Activated naive CD4-positive, alpha-beta T cell (primary cell): ENCODE measurements at places on chromosomes 2 and 18.

DNA sequence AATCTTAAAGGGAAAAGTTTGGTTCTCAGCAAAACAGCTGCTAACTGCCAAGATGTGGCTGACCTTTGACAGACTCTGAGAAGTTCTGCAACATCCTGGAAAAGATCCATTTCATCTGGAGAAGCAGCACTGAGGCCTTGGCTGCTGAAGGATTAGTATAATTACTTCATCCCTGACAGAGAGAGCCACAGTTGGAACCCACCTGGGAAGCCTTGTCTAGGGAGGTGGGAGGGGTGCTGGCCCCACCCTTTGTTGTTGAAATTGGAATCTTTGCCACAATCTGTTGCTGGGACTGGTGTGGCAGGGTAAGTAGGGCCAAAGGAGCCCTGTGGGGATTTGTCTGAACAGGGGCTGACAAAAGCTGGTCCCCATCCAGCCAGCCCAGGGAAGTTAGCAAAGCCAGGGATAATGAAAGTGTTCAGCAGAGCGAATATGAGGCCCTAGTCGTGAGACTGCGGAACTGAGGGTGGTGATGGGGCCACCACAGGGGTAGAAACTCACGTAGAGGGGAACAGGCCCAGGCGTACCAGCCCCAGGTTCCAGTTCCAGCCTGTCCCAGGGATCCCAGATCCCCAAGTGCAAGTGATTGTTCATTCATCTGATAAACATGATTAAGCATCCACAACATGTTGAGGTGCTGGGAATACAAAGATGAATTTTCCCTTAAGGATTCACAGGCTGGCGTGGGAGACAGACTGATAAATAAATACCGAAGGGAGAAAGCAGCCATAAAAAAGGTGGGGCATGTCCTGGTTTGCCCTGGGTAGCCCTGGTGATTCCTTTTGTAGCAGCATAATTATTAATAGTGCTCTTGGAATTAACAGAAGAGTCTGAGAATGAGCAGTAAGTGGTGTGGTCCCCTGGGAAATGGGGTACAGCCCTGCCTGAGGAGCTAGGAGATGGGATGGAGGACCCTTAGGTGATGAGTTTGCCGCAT is 60.0 kb downstream of the MYO1B start:
- DNase-seq: no peak

DNA sequence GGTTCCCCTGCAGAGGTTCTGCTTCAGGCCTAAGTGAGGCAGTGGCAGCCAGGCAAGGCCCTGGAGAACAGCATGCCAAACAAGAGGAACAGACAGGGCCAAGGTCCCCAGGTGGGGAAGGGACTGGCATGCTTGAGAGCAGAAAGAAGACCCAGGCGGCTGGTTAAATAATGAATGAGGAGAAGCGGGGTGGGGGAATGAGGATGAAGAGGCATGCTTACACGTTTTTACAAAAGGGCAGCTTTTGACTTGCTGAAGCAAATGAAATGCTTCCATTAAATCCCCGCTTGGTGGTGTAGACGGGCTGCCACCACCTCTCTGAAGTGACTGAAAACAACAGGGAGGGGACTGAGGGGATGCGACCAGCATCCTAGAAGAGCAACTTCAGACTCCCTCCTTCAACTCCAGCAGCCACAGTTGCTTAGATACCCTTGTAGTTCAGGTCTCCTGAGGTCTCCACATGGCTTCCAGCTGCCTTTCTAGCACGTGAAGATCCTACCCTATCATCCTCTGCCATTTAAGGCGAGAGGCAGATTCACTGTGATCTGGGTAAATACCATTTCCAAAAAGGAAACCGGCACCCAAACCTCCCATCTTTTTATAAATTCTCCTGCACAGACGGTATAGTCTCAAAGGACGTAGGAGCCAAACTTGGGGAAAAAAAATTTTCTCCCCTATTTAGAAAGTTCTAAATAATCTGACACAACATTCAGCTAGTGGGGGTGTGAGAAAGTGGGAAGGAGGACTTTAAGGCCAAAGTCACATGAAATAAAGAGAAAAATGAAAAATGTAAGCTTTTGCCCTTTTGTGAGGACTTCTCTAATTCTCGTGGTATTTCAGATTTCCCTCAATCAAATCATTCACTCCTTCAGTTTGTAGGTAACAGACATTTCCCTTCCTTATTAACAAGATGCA is 65.6 kb downstream of the CACNB4 start:
- no peak for DNase-seq

GRCh38 chr2:212271583-212271982 is 267.0 kb downstream of the ERBB4 start:
- DNase-seq: no peak

DNA sequence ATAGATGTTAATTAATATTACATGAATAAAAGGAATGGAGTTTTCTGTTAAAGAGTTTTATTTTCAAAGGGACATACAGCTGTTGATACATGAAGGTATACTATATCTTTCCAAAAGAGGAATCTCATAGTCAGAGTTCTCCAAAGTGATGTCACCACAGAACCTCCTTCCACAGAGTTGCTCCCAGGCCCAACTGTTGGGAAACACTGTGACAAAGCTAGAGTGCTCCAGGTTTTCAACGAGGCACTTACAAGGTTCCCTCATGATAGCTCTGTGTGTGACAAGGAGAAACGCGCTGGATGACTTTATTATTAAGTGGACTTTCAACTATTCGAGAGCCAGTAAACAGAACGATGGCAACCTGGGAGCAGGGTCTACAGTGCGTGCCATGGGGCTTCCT is 33.5 kb downstream of the PTPN18 start:
- no peak for DNase-seq

DNA sequence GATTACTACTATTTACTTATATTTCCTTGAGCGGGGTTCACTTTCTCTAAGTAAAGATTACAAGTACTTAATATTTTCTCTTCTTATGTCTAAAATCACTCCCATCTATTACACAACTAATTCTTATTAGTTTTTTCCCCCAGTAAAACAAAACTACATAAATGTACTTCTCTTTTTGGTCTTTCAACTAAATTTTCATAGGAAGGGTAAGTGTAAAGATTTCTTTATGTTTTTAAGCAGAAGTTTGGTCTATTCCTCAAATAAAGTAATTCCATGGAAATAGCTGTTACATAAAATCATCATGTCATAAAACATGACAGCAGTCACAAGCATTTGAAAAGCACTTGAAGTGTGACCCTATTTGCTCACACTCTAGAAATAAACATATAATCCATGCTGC is 249.0 kb downstream of the ZEB2 start:
- no peak for DNase-seq

- DNase-seq: no peak
These were observed 534.6 kb downstream of the TNS1 start for GRCh38 chr2:217468042-217468830.

DNA sequence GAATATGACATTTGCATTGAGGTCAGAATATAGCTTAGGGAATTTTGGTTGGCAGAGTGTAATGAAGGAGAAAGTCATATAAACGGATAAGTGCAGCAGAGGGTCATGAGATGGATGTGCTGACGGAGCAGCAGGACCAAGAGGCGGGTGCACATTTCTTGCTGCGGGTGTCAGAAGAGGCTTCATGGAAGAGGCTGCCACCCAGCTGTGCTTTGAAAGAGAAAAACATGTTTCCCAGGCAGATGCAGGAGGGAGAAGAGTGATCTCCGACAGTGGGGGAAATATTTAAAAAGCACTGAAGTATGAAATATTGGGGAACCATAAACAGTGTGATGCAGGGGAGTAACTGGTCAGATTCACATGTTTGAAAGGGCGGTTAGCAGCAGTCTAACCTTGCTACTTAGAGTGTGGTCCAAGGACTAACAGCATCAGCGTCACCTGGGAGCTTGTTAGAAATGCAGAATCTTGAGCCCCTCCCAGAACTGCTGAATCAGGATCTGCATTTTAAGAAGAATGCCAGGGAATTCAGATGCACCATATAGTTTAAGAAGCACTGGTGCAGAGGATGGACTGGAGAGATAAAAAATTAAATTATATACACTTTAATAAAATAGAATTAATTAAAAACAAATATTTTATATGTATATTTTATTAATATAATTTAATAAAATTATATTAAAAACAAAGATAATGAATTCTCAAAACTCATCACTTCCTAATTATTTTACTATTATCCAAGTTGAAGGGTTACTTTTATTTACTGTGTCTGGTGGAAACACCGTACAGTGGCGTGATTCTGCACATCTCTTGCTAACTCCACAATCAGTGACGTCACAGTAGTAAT is 36.1 kb upstream of the SCYGR1 start:
- no peak for DNase-seq

GRCh38 chr2:7239078-7239477 is 321.9 kb downstream of the RNF144A start:
- DNase-seq: no peak

DNA sequence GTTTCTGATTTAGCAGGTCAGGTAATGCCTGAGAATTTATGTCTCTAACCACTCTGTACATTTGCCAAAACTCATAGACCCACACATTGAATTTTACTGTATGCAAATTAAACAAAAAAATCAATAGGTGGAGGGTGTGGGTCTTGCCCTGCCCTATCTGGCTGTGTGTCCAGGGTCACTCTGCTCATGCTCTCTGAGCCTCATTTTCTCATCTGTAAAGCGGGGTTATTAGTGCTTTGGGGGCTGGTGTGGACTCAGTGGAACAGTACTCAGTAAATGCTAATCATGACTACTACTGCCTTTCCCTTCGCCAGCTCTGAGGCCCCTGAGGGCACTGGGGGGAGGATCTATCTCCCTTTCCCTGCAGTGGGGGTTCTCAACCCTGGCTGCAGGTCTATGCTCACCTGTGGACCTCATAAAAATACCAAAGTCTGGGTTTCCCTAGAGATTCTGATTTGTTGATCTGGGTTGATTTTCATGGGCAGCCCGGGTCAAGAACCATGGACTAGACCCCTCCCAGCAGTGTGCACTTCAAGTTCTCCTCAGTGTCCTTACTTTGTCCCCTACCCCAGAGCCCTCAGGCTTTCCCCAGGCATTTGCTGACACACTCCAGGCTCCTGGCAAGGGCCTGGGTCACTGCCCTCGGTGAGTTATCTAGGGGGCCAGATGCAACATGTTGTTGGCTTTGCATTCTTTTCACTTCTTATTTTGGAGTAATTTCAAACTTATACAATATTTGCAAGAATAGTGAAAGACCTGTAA is 27.5 kb downstream of the MTHFD2 start:
- no peak for DNase-seq

- DNase-seq: no peak
These were observed 128.2 kb downstream of the SS18 start for GRCh38 chr18:25962176-25962575.

GRCh38 chr2:216535454-216535995 is 36.9 kb downstream of the RPL37A start:
- DNase-seq: no peak

DNA sequence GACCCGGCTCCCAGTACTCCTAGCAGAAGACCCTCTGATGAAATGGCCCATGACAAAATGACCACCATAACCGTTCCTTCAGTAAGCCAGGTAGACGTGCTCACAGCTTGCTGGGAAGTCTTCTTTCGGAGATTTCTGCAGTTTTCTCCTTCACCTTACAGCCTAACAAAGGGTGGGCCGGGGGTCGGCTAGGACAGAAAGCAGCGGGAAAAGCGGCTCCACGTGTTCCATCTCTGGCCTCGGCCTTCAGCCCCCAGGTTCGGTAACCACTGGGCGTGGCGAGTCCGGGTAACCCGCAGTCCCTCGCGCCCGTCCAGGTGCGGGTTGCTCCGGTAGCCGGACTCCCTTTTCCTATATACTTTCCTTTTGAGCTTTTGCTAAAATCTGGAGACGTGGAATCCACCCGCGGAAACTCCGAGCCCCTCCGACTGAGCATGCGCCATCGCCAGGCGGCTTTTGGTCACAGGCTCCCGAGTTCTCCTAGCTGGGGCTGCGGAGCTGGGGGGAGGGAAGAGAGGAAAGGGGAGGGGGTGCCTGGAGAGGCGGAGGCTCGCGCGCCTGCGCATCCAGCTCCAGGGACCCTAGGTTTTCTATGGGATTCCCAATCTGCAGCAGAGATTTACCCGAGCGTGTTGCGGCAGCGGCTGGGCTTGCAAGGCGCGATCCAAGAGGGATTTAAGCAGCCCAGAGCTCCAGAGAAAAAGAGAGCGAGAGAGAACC is at the start of gene VSNL1:
Gene VSNL1, plus strand, starts transcription at position 604 of the 720 bp plus-strand sequence. CDS start 51,379 bp downstream, outside the sequence.
- DNase-seq: no peak

GRCh38 chr2:113181258-113182051 is 7.7 kb downstream of the PSD4 start:
- DNase-seq: no peak

DNA sequence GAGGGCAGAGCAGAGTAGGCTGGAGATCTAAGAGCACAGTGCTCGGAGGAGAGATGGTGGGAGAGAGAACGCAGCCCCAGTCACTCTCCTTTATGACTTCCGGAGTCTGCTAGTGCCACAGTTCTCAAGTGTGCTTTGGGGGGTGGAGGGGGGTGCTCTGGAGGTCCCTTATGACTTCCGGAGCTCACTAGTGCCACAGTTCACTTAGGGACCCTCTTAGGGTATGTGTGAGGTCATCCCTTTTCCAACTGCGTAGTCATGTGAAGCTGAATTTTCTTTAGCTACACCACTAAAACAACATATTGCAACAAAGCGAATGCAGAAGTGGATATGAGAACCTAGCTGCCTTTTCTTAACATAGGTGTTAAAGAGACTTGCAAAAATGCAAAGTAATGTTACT is 153.7 kb upstream of the KCTD1 start:
- DNase-seq: no peak

DNA sequence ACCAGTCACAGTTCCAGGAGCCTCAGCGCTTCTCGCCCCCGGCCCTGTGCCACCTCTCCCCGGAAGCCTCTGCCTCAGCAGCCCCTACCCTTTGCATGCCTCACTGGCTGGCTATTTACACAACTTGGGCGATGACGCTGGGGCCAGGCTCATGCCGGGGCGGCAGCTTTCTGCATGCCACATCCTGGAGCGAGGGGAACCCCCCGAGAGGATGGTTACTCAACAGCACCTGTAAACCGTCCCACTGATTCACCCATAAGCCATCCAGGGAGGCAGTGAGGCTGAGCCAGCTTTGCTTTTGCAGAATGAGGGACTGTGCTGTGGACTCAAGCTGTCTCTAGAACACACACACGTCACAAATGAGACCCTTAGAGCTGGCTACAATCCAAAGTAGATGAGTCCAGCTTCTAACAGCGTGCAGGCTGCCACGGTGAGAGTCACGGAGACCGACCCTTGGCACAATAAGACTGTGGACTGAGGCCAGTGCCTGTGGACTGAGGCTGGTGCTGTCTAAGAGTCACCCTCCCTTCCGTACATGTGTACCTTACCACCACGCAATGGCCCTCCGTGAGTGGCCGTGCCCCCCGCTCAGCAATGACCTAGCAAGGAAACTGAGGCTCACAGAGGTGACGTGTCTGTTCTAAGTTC is 45.6 kb upstream of the ODC1 start:
- no peak for DNase-seq

GRCh38 chr2:127614731-127615130 is 31.2 kb upstream of the GPR17 start:
- no peak for DNase-seq

DNA sequence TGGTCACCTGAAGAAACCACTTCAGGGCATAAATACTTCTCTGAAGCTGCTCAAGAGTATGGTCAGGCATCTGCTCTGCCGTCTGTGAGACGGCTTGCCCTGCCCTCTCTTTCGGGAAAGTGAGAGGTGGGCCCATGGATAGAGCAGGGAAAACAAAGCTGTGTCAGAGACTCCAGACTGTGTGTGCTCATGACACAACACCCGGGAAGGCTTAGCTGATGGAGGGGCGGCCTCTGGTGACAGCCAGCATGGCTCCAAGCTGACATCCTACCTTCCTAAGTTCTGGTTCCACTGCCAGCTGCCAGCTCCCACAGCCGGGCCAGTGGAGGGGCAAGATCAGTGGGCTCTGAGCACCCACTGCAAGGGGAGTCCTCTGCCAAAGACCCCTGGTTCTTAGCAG is 215.3 kb downstream of the ANKRD30B start:
- DNase-seq: no peak

GRCh38 chr2:224941960-224942359 is 100.3 kb downstream of the DOCK10 start:
- no peak for DNase-seq

- no peak for DNase-seq
These were observed 61.1 kb upstream of the LPIN2 start for GRCh38 chr18:3074087-3074486.
